ENCODE measurements at places on chromosomes 5 and 9.

DNA sequence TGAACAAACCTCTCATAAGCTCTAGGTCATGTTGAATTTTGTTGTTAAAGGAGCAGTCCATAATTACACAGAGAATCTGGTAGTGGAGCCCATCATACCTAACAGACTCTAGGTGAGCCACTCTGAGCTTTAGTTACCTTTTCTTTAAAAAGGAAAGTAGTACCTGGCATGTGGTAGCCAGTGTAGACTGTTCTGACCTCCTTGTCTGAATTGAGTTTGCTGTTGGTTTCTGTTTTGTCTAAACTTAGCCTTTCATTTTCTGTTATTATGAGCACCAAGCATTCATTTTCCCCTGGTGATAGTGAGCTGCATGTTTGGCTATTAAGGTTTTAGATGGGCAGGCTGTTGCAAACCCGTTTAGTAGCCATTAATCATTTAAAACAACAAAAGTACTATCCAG is 112.2 kb downstream of the MAST4 start:
- no peak for DNase-seq

DNA sequence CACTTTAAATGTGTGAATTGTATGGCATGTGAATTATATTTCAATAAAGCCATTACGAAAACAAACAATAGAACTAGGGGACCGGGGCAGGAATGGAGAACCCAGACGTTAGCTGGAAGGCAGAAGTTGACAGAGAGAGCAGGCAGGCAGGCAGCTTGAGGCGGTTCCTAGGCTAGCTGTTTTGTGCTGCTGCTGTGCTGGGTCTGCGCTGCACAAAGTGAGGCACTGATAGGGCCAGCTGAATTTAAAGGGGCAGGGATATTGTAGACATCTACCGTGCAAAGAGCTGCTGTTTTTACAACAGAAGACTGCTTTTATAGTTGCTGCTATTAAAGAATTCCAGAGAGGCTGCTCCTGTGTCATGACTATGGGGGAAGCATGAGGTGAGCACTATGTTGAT is 21.6 kb upstream of the MIER3 start:
- DNase-seq: no peak

DNA sequence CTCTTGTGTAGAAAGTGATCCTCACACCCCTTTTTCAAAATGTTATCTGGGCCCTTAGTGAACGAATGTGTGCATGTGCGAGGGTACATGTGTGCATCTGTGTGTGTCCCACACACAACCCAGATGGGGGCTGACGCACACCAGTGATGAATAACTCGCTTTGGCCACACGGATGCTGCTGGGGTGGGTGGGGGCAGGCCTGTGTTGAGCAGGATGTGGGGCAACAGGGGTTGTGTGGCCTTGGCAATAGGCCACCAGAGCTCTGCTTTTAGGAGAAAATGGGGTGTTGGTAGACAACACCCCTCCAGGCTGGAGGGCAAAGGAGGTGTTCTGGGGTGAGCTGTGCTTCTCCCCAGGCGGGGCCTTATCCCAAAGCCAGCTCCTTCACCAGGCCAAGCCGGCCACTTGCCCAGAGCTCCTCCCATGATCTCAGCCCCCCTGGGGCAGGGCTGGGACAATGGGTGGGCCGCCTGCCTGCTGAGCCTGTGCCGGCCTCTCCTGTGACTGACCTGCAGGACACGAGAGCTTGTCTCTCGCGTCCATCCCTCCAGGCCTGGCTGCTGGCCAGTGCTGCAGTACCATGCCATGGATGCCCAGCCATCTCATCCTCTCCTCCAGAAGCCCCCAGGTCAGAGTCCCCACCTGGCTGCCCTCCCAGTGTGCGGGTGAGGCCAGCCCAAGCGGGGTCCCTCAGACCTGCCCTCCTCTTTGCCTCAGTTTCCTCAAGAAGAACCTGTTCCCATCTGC is 1.7 kb downstream of the DBN1 start:
- DNase-seq: no peak

GRCh38 chr5:169979871-169980270 is 424 bp downstream of the INSYN2B start:
- no peak for DNase-seq

- DNase-seq: no peak
Observed at GRCh38 chr5:56941981-56942380, 9.9 kb downstream of the MIER3 start.

- no peak for DNase-seq
Observed at GRCh38 chr9:36154331-36154952, 14.7 kb upstream of the CCIN start.

- no peak for DNase-seq
Observed at GRCh38 chr5:74092766-74093165, 466.8 kb downstream of the ARHGEF28 start.

DNA sequence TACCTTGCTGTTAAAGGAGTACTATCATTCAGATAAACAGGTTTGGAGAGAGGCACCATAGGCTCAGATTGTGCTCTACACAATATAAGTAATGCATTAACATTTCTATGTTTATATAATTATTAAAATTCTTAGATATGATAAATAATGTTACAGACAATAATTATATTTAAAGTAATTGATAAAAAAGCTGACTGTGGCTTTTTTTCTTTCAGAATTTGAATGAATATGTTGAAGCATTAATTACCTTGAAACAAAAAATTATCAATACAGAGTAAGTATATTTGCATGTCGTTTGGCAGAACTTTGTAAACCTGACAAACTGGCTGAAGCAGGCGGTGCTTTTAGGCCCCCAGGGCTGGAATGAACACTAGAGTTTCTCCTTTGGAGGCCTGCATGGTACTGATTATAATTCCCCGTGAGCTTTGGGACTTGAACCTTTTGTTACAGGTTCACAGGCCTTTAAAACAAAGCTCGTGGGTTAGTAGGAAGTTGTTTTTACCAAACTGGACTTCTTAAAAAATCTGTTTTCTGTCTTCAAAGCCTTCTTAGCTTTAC is 13.8 kb downstream of the ICE1 start:
- DNase-seq: no peak

DNA sequence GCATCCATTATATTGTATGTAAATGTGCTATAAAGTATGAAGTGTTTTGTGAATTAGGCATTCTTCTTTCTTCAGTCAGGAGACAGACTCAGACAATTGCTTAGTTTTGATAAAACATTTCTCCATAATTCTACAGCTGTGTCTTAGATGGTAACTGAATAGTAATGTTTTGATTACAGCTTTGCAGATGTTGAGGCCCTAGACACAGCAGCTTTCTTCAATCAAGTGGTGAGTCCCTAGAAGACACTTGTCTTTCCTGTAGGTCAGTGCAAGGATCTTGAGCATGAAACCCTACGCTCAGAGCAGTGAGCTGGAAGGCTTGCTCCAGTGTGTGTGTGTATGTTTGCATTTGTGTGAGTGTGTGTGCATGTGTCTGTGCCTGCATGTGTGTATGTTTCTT is 46.8 kb upstream of the CD180 start:
- DNase-seq: no peak

- DNase-seq: no peak
Observed at GRCh38 chr5:59564895-59565294, 328.6 kb downstream of the PDE4D start.

DNA sequence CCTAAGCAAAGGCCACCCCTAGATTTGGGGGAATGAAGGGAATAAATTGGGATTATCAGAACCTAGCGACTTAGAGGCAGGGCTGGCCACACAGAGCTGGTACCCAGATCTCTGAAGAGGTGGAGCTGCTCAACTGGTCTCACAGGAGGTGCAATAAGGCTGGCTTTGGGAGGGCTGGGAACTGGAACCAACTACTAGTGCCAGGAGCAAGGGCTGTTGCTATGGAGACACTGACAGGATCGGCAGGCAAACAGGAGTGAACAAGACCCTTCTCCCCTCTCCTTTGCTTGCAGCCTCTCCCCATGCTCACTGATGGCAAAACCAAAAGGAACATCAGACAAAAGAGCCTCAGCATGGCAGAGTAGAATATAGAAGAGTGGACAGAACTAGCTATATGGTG is 17.0 kb upstream of the WHRN start:
- no peak for DNase-seq

DNA sequence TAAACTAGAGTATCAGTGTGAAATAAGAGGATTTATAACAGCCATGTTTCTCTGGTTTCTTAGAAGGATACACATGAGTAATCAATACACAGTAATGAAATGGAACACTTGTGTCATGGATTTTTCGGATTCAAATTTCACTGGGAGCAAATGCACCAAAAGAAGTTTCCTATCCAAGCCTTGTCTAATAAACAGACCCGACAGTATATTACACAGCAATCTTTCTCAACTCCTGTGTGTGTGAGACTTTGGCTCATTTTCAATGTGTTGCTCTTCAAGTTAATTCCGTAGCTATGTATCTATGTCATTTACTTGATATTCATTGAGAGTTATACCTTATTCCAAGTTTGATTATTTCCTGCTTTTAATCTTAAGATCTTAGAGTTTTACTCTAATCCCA is 930.2 kb downstream of the MAT2B start:
- no peak for DNase-seq

DNA sequence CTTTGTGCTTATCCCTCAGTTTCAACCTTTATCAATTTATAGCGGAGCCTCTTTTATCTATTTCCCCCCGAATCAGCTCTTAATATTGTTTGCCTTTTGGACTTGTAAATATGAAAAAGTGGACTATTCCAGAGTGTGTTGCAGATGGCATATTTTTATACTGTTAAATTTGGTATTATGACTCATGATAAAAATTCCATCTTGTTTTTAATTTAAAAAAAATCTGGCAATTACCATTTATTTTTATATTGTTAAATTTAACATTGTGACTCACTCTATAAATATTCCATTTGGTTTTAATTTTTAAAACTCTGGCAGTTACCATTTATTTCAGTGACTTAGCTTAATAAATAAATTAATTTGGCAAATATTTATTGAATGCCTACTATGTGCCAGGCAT is 37.5 kb downstream of the RBM27 start:
- DNase-seq: no peak

- no peak for DNase-seq
Observed at GRCh38 chr5:88831816-88832215, 51.2 kb downstream of the MEF2C start.

- peak; percentile 88 for DNase-seq
Observed at GRCh38 chr5:137566118-137566541, 67.0 kb upstream of the SPOCK1 start.

DNA sequence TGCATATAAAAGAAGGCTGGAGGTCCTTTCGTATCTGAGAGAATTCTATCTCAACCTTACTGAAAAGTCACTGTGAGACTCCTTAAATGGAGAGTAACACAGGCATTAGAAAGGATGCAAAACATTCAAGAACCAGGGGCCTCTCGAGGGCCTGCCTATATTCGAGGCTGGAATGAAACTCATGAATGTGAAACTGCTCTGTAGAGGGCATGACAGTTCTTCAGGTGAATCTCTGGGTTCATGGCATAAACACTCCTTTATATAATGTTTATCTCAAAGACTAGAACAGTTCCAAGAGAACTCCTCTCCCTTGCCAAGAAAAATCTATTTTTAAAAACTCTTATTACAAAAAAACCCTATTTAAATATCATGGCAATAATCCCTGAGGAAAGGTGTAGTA is 113.9 kb downstream of the SEC61B start:
- DNase-seq: no peak

DNA sequence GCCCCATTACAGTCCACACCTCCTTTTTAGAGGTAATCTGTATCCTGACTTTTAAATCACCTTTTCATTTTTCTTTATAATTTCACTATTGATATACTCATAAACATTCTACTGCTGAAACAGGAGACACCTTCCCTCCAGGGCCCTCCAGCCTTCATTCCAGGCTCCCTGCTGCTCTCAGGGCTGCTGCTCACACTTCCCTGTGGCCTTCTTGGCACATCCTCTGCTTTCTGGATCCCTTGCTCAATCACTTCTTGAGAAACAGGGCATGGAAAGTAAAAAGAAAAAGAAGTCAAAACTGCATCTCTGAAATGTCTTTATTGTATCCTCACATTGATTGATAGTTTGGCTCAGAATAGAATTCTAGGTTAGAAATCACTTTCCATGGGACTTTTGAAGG is 19.3 kb upstream of the WNT8A start:
- peak; percentile 2 for DNase-seq

DNA sequence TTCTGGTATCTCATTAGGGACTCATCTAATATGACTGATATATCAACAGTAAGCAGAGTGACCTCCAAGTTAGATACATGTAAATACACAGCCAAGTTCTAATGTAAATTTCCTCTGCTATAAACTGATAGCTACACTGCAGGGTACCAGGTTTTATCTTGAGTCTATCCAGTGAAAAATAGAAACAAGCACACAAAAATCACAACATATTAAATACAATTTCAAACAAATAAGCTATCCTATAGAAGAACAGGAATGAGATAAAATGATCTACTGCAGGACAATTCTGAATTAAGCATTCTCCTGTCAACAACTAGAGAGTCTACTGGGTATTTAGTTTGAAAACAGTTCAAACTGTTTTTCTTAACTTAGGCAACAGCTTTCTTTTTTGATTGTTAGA is 42.7 kb downstream of the NR3C1 start:
- no peak for DNase-seq

DNA sequence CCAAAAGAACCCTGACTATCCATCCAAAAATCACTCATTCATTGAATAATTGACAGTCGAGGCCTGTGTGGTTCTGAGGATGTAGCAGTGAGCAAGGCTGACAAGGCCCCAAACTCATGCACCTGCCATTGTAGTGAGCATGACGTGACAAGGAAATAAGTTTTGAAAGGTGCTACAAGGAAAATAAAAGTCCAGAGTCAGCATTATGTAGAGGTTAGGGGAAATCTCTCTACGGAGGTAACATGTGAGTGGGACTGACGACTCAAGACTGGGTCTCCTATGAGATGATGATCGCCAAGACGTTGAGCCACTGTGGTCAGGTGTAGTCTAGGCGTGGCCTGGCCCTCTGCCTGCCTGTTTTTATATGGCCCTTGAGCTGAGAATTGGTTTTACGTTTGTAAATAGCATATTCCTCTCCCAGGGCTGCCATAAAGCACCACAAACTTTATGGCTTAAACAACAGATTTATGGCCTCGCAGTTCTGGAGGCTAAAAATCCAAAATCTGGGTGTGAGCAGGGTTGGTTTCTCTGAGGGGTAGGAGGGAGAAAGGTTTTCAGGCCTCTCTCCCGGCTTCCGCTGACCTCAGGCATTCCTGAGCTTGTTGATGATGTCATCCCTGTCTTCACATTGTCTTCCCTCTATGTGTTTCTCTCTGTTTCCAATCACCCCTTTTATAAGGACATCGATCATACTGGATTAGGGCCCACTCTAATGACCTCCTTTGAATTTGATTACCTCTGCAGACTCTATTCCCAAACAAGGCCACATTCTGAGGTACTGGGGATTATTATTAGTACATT is 206.4 kb upstream of the EGFLAM start:
- no peak for DNase-seq

- no peak for DNase-seq
Observed at GRCh38 chr5:14064841-14065240, 78.3 kb upstream of the TRIO start.

DNA sequence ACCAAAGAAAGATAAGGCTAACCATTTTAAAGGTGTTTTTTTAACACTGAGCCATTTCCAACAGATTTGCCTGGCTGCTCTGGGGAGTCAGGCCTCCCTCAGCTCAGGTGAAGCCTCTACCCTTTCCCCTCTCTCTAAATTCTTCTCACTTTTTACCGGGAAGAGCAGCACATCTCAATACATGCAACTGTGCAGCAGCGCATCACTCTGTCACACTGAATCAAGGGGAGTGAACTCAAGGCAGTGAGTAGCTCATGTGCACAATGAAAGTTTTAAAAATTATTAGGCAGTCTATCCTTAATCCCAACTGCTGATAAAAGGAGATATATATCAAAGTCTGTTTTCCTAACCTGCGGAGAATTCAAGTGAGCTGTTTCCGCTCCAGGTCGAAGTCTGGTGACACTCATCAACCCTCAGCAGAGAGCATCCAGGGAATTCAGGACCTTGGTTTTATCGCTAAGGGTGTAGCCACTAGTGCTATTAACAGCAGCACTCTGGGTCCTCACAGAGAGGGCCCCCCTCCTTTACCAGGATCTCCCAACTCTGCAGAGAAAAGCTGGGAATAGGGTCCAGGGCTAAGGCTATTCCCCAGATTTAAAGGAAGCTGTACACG is 1.0 kb downstream of the CEMIP2 start:
- DNase-seq: no peak
